ENCODE measurements at places on chromosomes 11 and 22. TPM values are rescaled to one million over a fixed set of nuclear protein-coding genes. Genes with fewer than 3 reads are reported as not detected.

GRCh38 chr11:134410766-134411165, 1.3 kb downstream of the B3GAT1 start:
- DNase-seq: peak; percentile 28

The SYT12 gene
- total RNA-seq: 5.5 TPM

The CCDC188 gene
- total RNA-seq: 0.78 TPM

- no peak for DNase-seq
Observed at GRCh38 chr11:59189986-59190385, 18.1 kb downstream of the DTX4 start.

- no peak for DNase-seq
Observed at GRCh38 chr22:47144076-47144765, 381.8 kb downstream of the TBC1D22A start.

The CLMP gene
- 107 TPM for total RNA-seq

- no peak for DNase-seq
Observed at GRCh38 chr11:119509969-119510401, 87.0 kb upstream of the THY1 start.

The CCDC73 gene
- not detected for total RNA-seq

The RIMBP3B gene
- total RNA-seq: not detected

The B4GALNT4 gene
- total RNA-seq: 3.2 TPM

DNA sequence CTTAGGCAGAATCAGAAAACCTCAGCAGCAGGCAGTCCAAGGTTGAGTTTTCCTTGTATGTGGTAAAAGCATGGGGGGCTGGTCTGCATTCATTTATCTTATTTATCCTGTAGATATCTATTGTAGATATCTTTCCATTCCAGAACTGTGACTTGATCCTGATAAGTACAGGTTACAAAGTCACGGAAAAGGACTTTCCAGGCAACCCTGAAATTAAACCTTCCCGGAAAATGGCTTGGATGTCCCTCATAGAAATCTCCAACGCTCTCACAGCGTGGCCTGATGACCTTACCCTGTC, 48.8 kb upstream of the MYO18B start:
- no peak for DNase-seq

DNA sequence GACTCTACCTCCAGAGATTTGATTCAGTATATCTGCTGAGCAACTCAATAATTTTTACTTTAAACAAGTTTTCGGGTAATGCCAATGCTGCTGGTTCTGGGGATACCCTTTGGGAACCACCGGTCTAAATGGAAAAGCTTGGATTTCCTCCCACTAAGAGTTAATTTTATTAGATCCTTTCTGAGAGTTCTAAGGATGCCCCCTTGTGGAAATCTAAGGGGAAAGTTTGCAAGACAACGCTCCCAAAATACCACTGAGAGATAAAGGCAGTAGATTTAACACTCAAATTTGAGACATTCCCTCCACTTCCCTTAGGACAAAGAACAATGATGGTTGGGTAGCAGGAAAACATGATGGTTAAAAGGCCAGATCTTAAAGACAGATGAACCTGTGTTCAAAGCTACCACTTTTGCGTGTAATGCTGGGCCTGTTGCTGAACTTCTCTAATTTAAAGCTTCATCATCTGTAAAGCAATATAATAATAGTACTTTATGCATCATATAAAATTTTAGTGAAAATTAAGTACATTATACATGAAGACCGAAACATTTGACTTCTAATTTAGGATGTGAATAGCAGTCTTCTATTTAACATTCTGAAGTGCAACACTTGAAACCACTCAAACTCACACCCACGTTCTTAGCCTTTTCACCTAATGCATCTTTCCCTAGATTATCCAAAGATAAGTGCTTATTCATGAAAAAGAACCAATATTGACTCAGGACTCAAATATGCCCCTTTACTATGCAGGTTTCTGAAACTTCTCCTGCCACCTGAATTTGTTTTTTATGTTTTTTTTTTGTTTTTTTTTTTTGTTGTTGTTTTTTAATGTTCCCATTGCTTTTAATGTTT, 110.1 kb upstream of the LUZP2 start:
- DNase-seq: no peak

The RAG2 gene
- not detected for total RNA-seq

- peak; percentile 53 for DNase-seq
Observed at GRCh38 chr11:116840224-116840745, 2.9 kb upstream of the APOA1 start.

The NCR3LG1 gene
- total RNA-seq: 2.9 TPM

- no peak for DNase-seq
Observed at GRCh38 chr11:124934862-124935547, 842 bp downstream of the HEPACAM start.

The ACTN3 gene
- total RNA-seq: not detected

The MYBPC3 gene
- total RNA-seq: 0.42 TPM

DNA sequence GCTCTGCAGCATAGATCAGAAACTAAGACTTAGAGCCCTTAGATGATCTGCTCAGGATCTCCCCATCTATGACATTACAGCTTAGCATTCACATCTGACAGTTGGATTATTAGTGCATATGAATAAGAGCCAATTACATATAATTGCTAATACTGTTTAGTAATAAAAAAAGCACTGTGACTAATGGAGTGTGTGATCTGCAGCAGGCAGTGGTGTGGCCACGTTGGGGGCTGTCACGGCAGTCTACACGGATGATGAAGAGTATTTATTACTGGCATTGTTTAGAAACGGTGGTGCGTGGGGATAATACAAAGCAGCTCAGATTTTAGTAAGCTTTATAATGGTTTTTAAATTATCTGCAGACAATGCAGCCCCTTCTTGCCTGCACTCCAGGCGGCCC, 93.5 kb upstream of the TIMP3 start:
- no peak for DNase-seq

DNA sequence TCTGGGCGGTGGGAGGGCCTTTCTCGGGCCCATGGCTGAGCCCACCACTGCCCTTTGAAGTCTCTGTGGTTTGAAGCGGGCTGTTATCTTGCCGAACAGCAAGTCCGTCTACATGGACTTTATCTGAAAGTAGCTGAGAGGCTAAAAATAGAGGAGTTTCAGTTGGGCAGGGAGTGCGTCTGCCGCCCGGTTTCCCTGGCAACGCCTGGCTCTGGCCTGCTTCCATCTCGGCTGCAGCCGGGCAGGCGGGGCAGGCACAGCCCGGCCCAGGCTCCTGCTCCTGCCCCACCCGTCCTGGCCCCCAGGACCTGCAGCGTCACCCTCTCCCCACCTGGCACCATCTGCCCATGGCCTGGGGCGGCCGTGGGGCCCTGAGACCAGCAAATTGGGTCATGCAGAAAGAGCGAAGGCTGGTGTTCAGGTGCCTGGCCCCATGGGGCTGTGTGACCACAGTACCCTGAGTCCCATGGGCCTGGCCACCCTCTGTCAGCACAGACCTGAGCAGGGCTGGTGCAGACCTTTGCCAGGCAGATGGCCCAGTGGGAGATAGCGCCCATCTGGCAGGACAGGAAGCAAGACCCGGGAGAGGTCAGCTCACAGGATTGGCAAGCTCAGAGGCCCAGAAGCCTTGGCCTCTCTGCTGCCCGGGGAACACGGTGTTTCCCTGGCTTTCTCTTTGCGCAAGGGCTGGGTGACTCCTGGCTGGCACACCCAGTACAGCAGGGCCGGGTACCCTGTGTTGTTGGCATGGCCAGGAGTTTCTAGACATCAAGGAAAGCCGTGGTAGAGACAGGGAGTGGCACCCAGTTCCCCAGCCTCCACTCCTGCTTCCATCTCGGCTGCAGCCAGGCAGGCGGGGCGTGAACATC, 79.1 kb upstream of the KCNQ1OT1 start:
- DNase-seq: peak; percentile 93

DNA sequence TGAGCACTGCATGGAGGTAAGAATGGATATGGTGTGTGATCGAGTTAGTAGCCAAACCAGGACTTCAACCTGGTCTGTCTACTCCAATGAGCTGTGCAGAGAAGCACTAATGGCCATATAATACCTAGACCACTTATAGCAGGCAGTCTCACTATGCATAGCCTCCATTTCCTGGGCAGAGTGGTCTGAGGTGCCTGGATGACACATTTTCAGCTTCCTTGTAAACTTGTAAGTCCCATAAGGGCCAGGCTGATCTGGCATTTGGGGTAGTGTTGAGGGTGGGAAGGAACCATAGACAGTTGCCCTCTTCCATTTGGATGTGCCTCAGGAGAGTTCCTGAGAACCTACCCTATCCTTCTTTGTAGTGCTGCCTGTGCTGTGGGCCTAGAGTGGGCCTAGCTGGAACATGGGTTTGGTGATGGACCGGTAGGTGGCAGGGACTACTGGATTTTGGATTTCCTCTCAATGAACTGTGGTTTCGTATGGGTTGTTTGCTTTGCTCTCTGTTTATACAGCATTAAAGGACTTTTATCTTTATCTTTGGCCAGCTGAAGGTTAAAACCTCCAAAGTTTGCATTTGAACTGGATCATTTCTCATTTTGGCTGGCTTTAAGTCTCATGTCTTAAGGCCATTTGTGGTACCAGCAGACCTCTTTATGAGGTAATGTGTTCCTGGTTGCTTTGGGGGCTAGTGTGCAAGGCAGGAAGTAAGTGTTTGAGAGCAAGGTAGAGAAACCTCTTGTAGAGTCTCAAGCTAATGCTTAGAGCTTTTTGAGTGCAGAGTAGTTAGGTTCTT, 86.9 kb downstream of the STIM1 start:
- no peak for DNase-seq

The STARD10 gene
- 17.7 TPM for total RNA-seq

DNA sequence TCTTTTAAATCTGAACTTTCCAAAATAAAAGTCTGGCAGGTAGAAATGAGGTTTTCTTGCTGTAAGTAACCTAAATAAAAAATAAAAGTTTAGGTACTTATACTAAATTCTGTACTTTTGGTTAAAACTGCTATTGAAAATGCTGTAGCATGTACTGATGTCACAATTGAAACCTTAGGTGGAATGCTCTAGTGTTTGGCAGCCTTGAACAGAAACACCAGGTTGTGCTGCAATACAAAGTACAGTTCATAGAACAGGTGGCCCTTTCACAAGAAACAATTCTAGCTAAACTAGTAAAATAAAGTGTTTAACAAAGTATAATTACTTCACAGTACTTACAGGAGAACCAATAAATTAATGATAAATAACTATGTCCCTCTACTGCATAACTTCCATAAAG, 25.1 kb downstream of the NPAT start:
- DNase-seq: no peak

The VSIG10L2 gene
- total RNA-seq: 0.48 TPM
